ENCODE measurements at places on chromosomes 3 and 15.

DNA sequence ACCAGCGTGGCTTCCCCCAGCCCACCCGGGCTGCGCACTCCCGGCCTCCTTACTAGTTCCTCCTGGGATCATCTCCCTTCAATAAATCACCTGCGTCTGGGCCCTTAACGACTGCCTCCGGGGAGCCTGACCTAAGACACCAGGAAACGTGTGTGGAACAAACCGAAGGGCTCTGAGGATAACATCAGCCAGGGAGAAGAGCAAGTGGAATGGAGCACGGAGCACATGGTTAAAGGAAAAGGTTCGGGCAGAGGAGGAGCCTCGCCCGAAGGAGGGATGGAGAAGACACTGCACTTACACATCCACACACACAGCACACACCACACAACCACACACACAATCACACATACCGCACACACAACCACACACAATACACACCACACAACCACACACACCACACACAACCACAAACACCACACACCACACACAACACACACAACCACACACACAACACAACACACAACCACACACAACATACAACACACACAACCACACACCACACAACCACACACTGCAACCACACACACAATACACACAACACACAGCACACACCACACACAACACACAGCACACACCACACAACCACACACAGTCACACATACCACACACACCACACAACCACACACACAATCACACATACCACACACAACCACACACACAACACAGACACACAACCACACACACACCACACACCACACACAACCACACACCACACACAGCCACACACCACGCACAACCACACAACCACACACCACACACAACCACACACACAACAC lies 24.7 kb downstream of the CPN2 start:
- DNase-seq, result no peak

DNA sequence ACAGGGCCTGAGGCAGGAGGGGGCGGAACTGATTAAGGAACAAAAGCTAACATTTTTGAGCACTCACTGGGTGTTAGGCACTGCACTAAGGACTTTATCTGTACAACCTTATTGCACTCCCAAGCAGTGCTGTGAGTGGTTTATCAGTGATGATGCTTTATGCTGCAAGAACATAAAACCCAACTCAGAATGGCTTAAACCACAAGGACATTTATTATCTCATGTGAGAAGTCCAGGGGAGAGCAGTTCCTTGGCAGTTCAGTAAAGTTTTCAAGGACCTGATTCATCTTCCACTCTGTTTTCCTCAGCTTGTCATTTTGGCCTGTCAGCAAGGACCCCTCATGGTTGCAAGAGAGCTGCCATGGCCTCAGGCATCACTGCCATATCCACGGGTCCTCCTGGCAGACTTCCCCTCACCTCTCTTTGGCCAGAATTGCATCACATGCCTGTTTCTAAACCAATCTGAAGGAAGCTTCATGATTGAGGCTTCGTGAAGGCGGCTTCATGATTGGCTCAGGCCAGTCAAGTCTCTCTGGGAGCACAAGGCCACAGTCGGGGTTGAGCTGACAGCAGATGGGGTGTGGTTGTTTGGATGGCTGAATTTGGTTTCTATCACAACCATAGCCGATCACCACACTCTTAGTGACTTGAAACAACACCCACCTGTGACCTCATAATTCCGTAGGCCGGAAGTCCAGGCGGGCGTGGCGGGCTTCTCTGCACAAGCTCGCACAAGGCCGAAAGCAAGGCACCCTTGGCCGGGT lies 15.8 kb downstream of the EFCC1 start:
- no peak for DNase-seq

DNA sequence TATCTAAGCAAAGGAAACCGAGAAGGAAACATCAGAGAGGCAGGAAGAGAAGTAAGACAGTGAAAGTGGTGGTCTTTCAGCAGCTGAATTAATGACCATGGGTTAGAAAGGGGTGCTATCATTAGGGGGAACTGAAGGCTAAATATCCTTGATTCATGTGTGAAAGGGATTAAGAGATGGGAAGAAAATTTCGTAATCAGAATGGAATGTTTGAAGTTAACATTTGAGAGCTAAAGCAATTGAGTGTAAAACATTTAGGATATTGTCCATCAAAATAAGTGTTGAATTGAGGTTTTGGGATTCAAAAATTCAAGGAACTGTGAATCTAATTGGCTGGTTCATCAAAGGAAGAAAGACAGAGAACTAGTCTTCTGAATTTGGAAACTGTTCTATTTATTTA lies 4.1 kb upstream of the ECT2 start:
- no peak for DNase-seq

GRCh38 chr15:77012868-77013267 lies 17.9 kb downstream of the PSTPIP1 start:
- DNase-seq, result no peak

- DNase-seq, result no peak
Observed at GRCh38 chr3:26018889-26019288, 229.0 kb downstream of the OXSM start.

GRCh38 chr15:86522721-86523120 lies 443.1 kb downstream of the AGBL1 start:
- no peak for DNase-seq

DNA sequence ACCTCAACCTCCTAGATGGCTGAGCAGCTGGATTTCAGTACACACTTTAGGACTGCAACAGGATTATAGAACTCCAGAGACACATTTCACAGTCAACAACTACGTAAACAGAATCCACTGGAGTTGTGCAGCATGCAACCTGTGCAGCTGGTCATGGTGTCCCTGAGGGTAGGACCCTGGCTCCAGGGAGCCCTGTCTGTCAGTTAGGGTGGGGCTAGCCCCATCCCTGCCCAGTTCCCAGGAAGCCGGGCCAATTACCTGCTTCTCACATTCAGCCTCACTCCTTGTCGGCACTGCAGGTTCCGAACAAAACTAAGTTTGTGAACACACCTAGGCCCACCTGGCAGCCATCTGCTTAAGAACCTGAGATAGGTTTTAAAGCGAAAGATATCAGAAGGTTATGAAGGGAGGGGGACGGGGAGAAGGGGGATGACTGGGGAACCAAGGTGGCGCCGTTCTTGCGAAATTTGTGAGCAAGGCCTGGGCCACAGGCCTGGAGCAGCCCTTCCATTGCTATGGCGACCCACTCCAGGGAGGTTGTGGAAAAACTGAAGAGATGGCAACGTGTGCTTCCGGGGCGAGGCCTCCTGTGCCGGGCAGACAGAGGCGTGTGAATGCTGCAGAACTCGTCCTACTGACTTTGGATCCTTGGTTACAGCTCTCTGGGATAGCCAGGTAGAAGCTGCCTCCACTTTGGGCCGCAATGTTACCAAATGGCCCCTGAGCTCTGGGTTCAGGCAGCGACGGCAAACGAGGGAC lies 25.3 kb downstream of the ACSBG1 start:
- no peak for DNase-seq

DNA sequence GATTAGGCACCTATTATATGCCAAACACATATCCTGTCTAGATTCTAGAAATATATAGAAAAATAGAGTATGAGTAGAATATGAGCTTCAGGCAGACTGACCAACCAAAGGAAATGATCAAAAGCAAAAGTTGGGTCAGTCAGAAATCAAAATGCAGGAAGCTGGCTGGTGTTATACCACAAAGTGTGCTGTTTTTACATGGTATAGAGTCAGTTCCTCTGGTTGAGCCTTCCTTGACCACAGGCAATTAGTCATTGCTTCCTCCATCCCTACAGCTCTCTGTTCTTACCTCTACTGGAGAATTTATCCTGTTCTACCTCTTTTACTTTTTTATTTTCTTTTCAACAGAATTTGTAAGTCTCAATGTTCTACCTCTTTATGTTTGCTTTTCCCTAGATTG lies 149.8 kb downstream of the TMCO5A start:
- peak; percentile 75 for DNase-seq

DNA sequence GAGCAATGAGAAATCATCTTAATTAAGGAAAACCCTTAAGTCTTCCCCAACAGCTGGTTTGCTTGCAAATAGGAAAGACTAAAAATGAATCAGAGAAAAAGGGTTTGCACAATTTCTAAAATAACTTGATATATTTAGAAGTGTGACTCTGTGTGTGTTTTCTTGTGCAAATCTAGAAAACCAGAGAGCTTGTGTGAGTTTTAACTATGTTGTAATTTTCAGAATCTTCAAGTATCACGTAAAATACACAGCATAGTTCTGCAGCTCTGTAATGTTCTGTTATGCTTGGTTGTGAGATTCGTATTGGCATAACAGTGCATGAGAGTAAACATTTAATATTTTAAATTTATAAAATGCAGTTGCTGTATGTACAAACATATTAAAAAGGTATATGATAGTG lies 74.7 kb upstream of the GAP43 start:
- no peak for DNase-seq

DNA sequence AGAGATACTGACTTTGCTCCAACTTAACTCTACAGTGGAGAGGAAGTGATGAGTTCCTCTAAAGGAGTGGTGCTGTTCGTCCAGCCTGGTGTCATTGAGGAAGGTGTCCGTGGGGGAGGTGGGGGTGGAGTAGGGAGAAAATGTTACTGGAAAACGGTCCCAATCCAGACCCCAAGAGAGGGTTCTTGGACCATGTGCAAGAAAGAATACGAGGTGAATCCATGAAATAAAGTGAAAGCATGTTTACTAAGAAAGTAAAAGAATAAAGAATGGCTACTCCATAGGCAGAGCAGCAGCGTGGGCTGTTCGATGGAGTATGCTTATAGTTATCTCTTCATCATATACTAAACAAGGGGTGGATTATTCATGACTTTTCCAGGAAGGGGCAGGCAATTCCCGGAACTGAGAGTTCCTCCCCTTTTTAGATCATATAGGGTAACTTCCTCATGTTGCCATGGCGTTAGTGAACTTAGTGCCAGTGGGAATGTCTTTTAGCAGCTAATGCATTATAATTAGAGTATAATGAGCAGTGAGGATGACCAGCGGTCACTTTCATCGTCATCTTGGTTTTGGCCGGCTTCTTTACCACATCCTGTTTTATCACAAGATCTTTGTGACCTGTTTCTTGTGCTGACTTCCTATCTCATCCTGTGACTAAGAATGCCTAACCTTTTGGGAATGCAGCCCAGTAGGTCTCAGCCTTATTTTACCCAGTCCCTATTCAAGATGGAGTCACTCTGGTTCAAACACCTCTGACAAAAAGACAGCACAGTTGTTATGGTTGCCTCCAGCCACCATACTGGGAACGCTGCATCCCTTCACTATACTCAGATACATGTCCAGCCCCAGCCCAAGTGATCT lies 38.6 kb downstream of the CLEC3B start:
- DNase-seq, result peak; percentile 96

DNA sequence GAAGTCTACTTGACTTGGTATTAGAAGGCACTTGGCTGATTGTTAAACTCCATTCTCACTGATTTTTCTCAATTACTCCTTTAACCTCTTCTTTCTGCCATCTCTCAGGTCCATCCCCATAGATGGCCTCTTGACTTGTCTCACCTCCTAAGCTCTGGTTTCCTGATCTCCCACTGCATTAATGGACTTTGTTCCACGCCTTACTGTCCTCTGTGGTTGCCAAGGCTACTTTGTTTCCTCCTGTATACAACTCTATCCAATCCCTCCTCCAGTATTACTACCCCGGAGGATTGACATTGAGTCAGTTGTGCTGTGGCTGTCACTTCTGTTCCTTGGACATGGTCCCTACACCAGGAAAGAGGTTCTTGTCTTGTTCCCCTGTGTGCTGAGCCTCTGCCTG lies 10.6 kb upstream of the GLCE start:
- DNase-seq, result no peak

DNA sequence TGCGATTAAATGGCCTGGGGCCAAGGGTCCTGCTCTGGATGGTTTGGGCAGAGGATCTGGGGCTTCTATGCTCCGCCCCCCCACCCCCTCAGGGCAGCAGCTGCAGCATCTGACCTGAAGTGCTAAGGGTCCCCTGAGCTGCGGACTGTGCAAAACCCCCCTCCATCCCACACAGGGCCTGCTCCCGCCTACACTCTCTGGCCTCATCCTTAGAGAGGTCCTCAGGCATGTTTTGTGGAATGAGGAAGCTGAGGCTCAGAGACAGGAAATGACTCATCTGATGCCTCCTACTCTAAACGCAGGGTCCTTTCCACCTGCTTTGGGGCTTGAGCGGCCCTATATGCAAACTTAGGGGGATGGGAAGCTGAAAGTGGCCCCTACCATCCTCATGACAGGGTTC lies 59.5 kb upstream of the CTSH start:
- peak; percentile 91 for DNase-seq

DNA sequence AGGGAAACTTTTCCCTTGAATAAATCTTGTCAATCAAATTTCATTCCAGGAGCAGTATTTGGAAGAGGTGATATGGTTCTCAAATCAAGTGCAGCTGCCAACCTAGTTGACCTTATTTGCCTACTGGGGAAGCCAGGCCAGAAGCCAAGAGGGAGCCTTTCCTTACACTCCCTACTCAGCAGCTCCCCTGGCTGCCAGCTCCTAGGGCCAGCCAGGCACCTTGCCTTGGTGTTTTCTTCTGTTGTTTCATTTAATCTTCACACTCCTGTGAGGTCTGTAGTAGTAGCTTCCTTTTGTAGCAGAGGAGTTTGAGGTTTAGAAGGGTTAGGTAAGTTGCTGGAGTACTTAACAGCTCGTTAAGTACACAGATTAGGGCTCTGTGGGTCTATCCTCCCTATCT lies 22.6 kb downstream of the MKRN2OS start:
- DNase-seq, result no peak

- DNase-seq, result no peak
Observed at GRCh38 chr3:24401090-24401810, 93.4 kb downstream of the THRB start.

GRCh38 chr3:72151465-72152238 lies 366.7 kb upstream of the PROK2 start:
- no peak for DNase-seq

GRCh38 chr3:115279939-115280338 lies 132.9 kb upstream of the ZBTB20 start:
- no peak for DNase-seq

GRCh38 chr3:113754494-113755159 lies 7.8 kb downstream of the ATP6V1A start:
- peak; percentile 80 for DNase-seq

- no peak for DNase-seq
Observed at GRCh38 chr15:85362436-85363081, 17.8 kb upstream of the AKAP13 start.

DNA sequence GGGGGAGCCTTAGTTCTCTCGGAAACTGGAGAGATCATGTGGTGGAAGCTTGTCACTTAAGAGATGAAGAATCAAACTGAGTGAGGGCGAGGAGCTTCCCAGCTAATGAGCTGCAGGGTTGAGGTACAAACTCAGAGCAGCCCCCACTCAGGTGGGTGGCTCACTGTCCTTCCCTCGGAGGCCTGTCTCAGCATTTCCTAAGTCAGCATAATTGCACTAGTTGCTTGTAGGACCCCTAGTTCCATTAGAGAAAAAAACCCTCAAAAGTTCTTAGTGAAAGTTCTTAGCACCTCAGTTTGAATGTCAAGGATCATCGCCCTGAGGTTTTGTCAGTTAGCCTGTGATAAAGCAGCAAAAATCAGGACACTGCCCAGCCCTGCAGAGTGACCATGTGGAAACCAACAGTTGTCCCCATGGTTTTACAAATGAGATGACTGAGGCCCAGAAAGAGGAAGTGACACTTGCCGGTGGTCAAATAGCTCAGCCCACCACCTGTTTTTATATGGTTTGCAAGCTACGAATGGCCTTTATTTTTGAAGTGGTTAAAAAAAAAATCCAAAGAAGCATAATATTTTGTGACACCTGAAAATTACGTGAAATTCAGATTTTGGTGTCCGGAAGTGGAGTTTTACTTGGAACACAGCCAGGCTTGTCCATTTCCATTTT lies 11.9 kb downstream of the SMAD6 start:
- peak; percentile 18 for DNase-seq
